ENCODE measurements at places on chromosomes 5 and 9.

DNA sequence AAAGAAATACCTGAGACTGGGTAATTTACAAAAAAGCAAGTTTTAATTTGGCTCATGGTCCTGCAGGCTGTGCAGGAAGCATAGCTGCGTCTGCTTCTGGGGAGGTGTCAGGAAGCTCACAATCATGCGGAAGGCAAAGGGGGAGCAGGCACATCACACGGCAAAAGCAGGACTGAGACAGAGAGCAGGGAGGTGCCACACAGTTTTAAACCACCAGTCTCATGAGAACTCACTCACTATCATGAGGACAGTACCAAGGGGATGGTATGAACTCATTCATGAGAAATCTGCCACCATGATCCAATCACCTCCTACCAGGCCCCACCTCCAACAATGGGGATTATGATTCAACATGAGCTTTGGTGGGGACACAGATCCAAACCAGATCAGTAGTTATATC is 96.2 kb downstream of the OSTF1 start:
- ATAC-seq, result no peak

DNA sequence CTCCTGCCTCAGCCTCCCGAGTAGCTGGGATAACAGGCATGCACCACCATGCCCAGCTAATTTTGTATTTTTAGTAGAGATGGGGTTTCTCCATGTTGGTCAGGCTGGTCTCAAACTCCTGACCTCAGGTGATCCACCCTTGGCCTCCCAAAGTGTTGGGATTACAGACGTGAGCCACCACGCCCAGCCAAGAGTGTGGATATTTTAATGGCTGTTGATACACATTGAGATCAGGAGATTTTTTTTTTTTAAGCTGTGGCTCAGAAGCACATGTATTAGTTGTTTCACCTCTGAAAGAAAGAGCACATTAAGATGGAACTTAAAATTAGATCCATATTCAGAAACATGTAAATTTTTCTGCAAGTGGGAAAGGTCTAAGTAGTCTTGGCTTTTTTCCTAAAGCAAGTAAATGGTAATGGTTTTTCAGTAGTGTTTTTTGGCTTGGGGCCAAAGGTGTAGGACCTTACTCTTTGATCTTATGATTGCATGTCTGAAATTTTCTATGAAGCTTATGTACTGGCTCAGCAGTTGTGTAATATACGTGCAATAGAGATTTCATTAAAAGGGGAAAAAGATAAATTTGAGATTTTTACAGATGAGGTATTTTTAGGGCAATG is 9.9 kb downstream of the RBM27 start:
- no peak for ATAC-seq

- no peak for ATAC-seq
Measured at GRCh38 chr5:119313658-119314605, 41.9 kb upstream of the TNFAIP8 start.

- ATAC-seq, result no peak
Measured at GRCh38 chr5:148739023-148739422, 84.7 kb upstream of the HTR4 start.

DNA sequence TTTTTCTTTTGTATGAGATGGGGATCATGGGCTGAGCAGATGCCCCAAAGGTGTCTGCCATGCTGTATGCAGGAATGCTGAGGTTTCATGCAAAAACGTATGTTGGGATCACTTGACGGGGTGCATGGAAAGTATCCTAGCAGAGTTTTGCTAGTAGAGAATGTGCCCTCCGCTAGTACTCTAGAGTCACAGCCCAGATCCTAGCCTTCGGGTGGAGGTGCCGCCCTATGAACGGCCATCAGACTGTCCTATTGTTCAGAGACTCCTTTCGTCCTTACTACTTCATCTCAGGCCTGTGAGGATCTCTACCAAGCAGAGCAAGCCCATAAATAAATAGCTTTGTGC is 69.6 kb upstream of the SPATA31E1 start:
- ATAC-seq, result no peak

DNA sequence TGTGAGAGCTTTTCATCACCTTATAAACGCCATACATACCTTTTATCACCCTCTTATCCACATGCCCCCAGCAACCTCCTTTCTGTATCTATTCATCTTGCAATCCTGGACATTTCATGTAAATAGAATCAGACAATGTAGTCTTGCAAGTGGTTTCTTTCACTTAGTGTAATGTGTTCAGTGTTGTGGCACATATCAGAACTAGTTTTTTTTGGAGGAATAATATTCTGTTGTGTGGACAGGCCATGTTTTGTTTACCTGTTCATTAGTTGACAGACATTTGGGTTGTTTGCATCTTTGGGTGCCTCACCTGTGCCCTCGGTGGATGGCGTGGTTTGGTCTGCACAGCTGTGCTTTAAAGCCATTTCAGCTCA is 1.3 kb downstream of the SQSTM1 start:
- ATAC-seq, result no peak

GRCh38 chr9:76082057-76082456 is 191.6 kb downstream of the PCSK5 start:
- ATAC-seq, result no peak

Measured in activated CD4-positive, CD25-positive, alpha-beta regulatory T cell treated with anti-CD3 and anti-CD28 coated beads, Interleukin-2, amount 50 U/mL, for 24 hours (primary cell).